ENCODE measurements at places on chromosomes 6 and 20.

DNA sequence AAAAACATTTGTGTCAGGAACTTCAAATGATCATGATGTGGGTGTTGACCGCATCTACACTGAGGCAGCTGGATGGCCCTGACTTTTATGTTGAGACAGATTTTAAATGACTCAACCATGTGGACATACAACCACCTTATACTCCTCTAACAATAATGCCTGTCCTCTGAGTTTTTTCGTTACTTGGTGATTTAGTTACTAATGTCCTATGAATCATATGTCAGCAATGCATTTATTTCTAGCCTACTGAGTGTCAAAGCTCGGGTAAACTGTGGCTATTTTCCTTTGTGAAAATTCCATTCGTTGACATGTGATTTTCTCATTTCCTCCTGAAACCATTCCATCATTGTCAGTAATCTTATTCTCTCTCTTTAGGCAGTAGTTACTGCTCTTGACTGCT lies 38.9 kb upstream of the NKX2-4 start:
- no peak for DNase-seq

DNA sequence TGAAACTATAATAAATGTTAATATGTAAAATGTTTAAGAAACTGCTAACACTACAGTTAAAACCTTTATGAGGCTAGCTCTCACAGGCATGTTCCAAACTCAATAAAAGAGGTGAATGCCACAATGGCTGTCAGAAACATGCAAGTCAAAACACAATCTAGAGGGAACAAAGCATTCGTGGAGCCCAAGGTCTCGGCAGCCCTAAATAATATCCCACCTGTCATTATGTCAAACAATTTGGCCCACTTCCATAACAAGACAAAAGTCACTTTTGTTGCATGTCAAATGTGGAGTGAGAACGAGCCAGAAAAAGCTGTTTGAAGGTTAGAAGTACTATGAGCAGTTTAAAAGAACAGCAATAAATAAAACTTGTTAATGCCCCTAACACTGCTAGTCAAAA lies 181.9 kb downstream of the GMDS start:
- no peak for DNase-seq

DNA sequence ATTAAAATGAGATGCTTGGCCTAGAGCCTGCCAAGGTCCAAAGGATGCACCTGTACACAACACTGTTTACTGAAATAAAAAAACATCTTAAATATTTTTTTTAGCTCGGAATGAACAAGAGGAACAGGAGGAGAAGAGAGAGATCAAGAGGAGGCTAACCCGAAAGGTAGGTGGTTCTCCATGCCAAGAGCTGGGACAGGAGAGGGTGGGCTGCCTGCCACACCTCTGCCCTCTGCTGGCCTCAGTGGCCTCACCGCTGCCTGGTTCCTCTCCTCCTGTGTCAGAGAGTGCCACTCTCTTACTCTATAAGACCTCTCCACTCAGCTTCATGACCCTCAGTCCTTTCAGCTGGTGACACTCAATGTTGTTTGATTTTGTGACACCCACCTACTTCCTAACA lies 50.2 kb downstream of the TBC1D7 start:
- DNase-seq = no peak

GRCh38 chr6:117487821-117488220 lies 5.3 kb downstream of the DCBLD1 start:
- DNase-seq = no peak

- no peak for DNase-seq
Observed at GRCh38 chr6:166253281-166253681, 54.9 kb downstream of the PRR18 start.

- DNase-seq = no peak
Observed at GRCh38 chr6:18265787-18266522, 1.6 kb upstream of the DEK start.

DNA sequence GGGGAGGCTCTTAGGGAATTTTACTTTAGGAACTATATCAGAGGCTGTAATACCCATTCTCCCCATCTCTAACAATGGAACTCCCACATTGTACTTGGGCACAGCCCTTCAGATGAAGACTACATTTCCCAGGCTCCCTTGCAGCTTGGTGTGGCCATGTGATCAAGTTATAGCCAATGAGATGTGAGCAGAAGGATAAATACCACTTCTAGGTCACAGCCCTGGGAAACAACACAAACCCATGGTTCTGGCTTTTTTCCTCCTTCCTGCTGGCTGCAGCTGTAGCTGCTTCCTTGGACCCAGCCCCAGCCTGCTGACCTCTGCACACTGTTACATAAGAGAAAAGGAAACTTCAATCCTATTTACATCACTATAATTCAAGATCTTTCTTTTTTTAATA lies 445.9 kb upstream of the JARID2 start:
- DNase-seq = peak; percentile 6

GRCh38 chr20:56630086-56630493 lies 984 bp downstream of the TFAP2C start:
- DNase-seq = no peak

DNA sequence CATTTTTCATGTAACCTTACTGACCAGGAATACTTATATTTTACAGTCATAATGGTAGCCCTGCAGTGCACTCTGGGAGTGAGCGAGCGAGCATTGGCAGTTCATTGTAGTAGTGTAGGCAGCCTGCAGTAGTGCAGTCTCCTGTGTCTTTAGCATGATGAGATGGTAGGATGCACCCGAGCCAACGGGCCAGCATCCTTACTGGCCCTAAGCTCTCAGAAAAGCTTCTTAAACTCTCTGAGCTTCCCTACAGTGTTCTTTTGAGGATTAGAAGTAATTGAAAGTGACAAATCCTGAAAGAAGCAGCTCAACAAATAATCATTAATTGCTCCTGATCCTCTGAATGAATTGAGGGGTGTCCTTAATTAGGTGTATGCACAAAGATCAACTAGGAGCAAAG lies 20.9 kb downstream of the SLC9A8 start:
- DNase-seq = no peak

DNA sequence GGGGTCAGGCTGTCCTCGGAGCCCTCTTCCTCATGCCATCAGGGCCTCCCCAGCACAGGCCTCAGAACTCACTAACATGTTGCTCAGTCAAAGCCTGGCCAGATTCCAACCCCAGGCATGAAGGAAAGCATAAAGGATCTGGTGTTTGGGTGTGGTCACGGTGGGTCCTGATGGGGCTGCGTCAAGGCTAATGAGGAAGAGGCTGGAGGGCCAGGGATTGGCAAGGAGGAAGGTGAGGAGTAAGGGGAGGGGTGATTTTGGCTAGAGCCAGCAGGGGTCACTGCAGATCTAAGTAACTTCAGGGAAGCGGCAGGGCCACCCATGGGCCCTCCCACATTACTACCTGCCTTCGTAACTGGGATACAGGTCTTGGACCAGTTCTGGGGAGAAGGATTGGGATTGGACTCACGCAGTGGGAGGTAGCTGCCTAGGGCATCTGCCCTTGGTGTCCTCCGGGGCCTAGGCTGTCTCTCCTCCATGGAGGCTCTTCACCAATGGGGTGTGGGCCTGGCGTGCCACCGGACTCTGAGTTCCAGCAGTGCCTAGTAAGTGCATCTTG lies 36.2 kb upstream of the MRPS18A start:
- DNase-seq = peak; percentile 81

GRCh38 chr20:57509665-57510237 lies 15.2 kb downstream of the CTCFL start:
- DNase-seq = no peak

GRCh38 chr6:28371706-28372451 lies 22.1 kb downstream of the ZKSCAN3 start:
- no peak for DNase-seq

GRCh38 chr6:151381722-151382121 lies 9.6 kb downstream of the ZBTB2 start:
- DNase-seq = no peak

DNA sequence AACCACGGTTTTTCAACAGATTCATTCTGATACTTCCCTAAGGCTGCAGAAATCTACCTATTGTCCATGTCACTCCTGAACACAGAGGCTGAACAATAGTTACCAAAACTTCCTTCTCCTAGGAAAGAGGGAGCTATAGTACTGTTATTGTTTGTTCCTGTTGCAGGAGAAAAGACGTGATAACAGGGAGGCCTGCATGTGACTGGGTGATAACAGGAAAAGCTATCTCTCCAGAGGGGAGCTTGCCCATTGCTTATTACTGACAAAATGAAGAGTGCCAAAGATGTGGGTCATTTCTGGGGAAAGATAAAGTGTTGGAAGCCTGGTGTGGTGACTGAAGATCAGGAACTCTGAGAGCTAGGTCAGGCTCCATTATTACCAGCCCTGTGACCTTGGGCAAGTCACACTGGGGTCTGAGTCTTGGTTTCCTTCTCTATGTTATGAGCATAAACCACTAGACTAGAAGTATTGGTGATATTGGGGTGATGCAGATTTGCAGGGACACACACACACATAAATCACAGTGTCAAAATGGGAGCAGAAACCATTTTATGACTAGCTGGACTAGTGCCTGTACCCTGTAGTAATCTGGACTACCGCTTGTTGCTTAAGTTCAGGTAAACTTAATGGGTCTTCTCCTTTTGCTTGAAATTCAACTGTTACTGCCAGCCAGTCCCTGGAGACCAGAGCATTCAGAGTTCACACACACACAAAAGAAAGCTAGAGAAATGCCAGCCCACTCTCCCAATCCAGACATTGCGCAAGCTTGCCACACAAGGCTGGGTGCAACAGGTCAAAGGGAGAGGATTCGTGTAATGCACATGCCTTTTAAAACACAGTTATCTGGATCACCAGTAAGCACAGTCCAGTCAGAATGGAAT lies 136.0 kb upstream of the CNR1 start:
- no peak for DNase-seq

GRCh38 chr20:58596244-58596643 lies 54.8 kb upstream of the STX16 start:
- DNase-seq = no peak

DNA sequence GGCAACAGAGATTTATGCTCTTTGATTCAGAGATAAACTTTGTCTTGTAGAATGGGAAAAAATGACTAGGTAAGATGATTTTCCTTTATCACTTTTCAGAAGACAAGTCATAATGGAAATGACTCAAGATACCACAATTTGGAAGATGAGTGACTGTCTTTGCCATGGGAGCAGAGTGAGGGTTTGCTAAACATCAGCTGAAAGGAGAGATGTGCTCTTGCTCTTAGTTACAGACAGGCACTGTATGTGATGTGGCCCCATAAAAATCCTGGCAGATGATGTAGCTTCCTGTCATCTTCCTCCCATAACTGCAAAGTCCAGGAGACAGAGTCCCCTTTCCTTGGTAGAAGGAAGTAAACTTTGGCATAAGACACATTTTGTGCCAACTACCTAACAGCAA lies 47.6 kb downstream of the BACH2 start:
- DNase-seq = no peak

DNA sequence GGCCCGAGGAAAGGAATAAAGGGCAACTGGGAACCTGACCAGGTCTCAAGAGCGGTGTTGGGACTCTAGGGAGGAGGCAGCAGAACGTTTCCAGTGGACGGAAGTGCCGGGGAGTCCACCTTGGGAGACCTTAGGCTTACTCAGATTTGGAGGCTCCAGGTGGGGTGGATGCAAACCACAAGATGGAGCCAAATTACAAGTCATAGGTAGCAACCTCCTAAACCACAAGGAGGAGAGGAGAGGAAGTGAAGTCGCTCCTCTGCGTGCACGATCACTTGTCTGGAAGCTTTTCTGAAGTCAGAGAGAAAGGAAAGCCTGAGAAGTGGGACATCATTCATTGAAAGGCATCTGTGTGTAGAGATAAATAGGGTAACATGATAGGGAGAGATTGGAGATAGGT lies 9.3 kb downstream of the HLA-DOA start:
- DNase-seq = peak; percentile 48

DNA sequence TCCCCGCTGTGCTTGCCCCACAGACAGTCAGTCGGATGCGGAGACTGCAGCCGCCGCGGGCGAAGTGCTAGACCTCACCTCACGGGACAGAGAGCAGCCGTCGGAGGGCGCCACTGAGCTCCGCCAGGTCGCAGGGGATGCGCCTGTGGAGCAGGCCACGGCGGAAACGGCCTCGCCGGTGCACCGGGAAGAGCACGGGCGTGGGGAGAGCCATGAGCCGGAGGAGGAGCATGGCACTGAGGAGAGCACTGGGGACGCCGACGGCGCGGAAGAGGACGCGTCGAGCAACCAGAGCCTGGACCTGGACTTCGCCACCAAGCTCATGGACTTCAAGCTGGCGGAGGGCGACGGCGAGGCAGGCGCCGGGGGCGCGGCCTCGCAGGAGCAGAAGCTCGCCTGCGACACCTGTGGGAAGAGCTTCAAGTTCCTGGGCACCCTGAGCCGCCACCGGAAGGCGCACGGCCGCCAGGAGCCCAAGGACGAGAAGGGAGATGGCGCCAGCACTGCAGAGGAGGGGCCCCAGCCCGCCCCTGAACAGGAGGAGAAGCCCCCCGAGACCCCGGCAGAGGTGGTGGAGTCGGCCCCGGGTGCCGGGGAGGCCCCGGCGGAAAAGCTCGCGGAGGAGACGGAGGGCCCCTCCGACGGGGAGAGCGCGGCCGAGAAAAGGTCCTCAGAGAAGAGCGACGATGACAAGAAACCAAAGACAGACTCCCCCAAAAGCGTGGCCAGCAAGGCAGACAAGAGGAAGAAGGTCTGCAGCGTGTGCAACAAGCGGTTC lies 66.4 kb downstream of the SSR1 start:
- DNase-seq = no peak

DNA sequence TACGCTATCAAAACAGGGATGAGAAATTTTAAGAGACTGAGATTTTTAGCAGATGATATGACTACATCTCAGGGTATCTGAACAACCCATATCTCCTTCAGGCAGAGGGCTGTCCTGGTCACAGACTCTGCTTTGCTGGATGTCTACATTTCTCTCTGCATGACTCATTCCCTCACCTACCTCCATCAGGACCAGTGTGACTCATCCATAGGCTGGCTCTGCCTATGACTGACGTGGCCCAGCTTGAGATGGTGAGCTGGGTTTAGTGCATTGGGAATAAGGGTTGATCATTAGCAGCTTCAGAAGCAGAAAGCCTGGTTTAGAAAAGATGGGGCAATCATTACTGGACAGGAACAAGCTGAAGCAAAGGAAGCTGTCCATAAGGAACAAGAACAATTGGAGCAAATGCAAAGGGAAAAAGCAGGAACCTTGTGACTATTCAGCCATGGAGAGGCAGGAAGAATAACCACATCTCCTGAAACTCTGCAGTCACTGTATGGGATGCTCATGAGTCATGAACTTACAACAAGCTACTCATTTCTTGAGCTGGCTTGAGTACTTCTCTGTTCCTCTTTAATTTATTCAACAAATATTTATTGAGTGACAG lies 86.4 kb upstream of the CBLN4 start:
- no peak for DNase-seq

- DNase-seq = peak; percentile 84
Observed at GRCh38 chr6:110874880-110875547, 429 bp downstream of the AMD1 start.

DNA sequence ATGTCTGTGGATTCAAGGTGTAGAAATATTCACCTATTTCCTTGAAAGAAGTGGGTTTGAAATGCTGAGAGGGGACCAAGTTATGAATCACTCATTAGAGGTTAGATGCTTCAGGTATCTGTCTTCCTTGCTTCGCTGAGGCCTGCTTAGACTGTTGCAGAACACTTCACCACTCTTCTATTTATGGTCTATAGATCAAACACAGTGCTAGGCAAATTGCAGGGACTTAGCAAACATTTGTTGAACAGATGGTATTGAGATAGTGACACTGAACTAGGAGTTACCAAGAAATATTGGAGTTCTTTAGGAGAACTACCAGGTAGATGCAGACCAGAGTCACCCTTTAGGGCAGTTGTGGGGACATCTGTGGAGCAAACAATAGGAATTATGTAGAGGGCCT lies 123.8 kb downstream of the RFPL4B start:
- no peak for DNase-seq

- peak; percentile 93 for DNase-seq
Observed at GRCh38 chr6:73521351-73521985, 636 bp upstream of the EEF1A1 start.

GRCh38 chr6:30981942-30982772 lies 1.4 kb upstream of the MUC21 start:
- DNase-seq = no peak

- no peak for DNase-seq
Observed at GRCh38 chr6:167409694-167410093, 84.8 kb downstream of the TTLL2 start.
